Germinal center (tissue), 1 donor: ENCODE measurements at places on chromosomes 12 and 14.

DNA sequence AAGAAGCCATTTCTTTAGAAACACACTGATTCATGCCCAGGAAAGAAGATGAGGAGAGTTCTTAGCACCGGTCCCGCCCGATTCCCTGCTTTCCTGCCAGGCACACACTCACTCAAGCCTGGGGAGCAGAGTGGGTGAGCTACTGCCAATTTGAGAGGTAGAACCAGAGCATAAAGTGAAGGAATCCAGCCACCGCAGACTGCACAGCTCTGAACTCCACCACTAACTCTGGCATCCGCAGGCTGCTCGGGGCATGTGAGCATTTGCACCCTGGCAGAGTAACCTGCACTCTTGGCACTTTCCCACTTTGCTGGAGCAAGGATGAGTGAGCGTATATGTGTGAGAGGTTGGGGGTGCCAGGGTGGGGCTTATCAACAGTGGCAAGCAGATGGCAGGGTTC, 4.0 kb upstream of the SYNDIG1L start:
- DNase-seq = no peak

DNA sequence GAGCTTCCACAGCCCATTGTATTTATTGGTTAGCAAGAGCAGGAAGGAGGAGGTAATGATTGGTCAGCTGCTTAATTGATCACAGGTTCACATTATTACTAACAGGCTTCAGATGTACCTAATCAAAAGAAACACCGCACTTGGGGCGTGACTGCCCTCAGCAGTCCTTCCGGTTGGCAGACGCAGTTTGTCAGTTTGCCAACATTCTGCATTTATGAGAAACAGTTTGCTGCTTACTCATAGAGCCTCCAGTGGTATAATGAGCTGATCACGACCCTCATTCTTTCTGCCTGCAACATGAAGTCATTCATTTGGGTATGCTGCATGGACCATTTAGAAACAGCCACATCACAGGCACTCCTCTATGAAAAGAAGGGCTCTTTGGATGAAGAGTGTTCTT, 42.5 kb upstream of the PPM1H start:
- no peak for DNase-seq

- DNase-seq = no peak
These were observed 182.7 kb upstream of the EEA1 start for GRCh38 chr12:93111773-93112172.

GRCh38 chr12:111447571-111448265, 42.0 kb downstream of the SH2B3 start:
- DNase-seq = no peak

DNA sequence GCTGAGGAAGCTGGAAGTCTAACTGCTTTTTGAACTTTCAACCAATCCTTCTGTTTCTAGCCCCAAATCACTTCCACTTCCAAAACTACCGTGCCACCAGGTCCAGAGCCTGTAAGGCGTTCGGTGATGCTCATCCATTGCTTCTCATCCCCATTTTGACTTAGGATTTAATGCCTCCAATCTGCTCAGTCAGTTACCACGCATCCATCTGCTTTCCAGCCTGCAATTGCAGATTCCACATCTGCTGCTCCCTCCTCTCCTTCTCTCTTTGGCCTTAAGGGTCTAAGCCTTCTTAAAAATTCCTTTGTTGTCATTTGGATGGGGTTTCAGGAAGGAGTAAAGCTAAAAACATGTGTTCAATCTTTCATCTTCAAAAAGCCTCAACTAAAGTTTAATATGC, 74.7 kb downstream of the TUNAR start:
- no peak for DNase-seq

- no peak for DNase-seq
These were observed 60.3 kb downstream of the MED13L start for GRCh38 chr12:116217045-116217735.

- no peak for DNase-seq
These were observed 128.3 kb upstream of the STXBP6 start for GRCh38 chr14:25178255-25178654.
